ENCODE measurements at places on chromosomes 11 and 22.

- no peak for DNase-seq
Measured at GRCh38 chr11:26958005-26958701, 35.8 kb upstream of the FIBIN start.

- no peak for DNase-seq
Measured at GRCh38 chr11:24515632-24516031, 18.8 kb downstream of the LUZP2 start.

- DNase-seq: no peak
Measured at GRCh38 chr11:74316772-74317505, 5.5 kb upstream of the P4HA3 start.

DNA sequence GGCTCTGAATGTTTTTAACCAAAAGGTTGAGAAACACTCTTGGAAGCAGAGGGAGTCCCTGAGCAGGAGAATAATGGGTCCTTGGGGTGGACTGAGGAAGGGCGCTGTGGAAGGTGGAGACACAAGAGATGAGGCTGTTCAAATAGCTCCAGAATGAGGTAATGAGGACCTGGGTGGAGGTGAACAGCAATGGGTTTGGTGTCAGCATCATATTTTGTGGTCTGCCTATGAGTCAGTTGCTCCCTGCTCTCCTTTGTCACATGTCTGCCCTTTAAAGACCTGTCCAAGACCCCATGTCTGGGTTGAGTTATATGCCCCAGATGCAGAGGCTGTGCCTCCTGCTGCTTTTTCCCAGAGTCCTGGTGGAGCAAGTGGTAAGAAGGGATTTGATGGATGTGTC, 113.6 kb downstream of the BARX2 start:
- no peak for DNase-seq

- no peak for DNase-seq
Measured at GRCh38 chr11:61020551-61021235, 49.2 kb downstream of the CD6 start.

GRCh38 chr22:40273319-40273718, 73.0 kb upstream of the ADSL start:
- DNase-seq: no peak

DNA sequence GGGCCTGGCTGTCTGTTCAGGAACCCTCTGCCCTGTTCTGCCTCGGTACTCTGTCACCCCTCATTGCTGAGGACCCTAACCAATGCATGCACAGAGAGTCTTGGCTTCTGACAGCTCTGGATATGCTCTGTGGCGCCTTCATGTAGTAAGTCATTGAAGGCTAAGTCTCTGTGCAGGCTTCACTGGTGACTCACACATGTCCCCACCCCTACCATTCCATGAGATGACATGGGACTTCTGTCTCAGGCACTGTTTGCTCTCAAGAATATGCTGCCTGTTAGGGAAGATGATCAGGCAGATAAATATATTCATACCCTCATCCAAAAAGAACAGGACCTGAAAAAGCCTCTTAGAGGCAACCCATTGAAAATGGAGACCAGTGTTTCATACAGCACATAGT, 43.6 kb upstream of the HORMAD2 start:
- no peak for DNase-seq

- no peak for DNase-seq
Measured at GRCh38 chr22:39463931-39464390, 7.1 kb downstream of the MGAT3 start.

DNA sequence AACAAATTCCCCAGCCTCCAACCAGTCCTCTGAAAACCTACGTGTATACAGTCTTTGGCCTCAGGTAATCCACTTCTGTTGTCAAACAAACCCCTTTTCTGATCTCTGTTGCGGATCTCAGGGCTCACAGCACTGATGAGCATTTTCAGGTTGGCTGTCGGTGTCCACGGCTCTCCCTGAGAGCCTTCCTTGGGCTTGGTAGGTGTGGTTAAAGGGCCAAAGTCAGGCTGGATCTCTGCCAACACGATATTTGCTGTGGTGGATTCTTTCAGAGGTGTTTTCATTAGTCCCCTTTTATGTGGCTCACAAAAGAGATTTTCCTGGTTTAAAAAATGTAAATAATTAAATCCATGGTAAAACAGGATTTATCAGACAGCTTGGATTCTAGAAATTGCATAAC, 2.9 kb downstream of the E2F8 start:
- DNase-seq: no peak

DNA sequence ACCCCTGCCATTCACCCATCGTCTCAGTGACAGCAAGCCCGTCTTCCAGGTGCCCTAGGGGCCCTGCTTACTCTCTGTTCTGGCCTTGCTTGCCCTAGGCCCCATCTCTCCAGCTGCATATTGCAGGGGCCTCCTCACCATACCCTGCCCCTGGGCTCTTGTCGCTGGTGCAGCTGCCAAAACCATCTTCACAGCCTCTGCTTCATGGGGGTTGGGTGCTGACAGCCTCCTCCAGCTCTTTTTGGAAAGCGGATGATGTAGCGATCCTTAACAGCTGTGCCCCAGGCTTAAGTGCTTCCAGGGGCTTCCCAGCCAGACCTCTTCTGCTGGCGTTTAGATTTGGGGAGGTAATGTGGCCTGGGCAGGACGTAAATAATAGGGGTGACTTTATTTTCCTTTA, 61.2 kb upstream of the SUSD2 start:
- no peak for DNase-seq

GRCh38 chr11:61049063-61049377, 53.3 kb upstream of the CD5 start:
- DNase-seq: no peak

DNA sequence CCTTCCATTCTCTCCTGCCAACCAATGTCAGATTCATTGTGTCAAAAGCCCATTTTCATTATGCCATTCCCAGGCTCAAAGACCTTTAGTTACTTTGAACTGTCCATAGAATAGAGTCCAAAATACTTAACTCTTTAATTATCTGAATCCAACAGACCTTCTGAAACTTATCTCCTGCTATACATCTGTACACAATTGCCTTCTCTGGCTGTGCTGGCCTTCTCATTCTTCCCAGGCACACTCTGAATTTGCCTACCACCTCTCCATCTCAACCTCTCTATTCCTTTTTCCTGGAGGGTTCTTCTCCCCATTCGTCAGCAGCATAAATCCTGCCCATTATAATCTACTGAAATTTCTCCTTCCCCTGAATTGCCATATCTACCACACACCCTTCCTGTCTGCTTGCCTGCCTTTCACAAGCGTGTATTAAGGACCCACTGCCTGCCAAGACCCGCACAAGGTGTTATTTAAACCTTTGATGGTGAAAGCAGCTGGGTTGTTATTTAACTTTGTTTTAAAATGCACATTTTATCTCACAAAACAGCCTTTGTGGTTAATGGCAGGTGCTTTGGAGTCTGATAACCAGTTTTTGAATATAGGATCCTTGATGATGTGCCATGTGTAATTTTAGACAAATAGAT, 125.9 kb downstream of the CCDC81 start:
- no peak for DNase-seq

DNA sequence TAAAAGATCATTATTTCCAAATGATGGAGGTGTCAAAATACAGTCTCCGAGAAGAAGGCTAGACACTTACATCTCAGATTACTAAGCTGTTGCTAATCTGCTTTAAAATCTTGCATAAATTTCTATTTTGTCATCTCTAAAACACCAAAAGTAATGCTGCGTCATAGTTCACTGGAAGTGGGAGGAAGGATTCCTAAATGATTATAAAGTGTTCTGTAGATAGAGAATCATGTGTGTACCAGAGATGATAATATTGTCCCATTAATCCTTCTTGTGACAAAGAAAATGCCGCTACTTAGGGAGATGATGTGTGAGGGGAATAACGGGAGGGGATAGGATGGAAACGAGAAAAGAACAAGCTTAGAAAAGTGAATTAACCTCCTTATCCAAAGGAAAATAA, 268.6 kb downstream of the JRKL start:
- no peak for DNase-seq

Data from NCI-H748 treated with DMSO at 0.1 percent for 48 hours (cell line).